ENCODE measurements at places on chromosomes 5 and 9.
A peak's percentile ranks its signal among the peaks of the same experiment; 100 is the strongest.

GRCh38 chr9:69757996-69758675 lies 1.7 kb downstream of the PTAR1 start:
- DNase-seq, result peak; percentile 13

DNA sequence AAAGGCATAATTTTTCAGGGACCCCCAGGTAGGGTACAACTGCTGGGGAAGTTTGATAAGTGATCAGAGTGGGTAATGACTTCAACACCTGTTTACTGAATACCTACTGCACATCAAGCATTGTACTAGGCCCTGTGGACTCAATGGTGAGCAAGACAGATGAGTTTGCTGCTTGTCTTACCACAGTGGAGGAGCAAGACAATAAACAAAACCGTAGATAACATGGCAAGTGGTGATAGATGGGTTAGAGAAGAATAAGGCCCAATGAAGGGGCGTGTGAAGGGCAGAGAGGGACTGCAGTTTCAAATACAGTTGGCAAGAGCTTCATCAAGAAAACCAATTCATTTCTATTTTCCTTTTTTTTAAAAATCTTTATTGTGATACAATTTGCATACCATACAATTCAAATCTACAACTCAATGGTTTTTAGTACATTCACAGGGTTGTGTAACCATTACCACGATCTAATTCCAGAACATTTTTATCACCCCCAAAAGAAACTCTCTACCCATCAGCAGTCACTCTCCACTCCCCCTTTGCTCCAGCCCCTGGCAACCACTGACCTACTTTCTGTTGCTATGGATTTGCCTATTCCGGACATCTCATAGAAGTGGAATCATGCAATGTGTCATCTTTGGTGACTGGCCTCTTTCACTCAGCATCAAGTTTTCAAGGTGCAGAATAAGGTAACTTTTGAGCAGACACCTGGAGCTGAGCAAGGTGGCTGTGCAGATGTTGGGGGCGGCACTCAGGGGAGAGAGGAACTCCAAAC lies 31.9 kb upstream of the HAND1 start:
- no peak for DNase-seq

GRCh38 chr9:128275198-128276007 lies at the start of gene GOLGA2:
Gene GOLGA2 (minus strand): TSS chr9:128276007. CDS start chr9:128275976, 31 bp downstream.
- peak; percentile 7 for DNase-seq

DNA sequence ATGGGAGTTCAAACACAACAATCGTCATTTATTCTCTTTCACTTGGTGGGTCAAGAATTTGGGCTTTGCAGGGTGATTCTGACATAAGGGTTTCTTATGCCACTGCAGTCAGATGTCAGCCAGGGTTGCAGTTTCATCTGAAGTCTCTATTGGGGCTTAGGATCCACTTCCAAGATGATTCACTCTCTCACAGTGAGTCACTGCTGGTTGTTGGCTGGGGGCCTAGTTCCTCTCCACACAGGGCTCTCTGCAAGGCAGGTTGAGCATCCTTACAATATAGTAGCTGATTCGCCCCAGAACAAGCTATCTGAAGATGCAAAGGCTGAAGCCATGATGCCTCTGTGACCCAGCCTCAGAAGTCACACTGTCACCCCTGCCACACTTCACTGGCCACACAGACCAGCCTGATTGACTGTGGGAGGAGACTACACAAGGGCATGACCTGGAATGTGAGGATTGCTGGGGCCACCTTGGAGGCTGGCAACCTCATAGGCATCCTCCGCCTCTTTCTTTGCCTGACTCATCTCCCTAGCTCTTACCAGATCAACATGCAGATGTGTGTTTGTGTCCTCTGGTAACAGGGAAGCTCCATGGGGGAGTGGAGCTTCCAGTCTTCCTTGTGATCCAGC lies 4.5 kb upstream of the CARD19 start:
- DNase-seq, result no peak

GRCh38 chr9:4206718-4207117 lies 93.2 kb downstream of the GLIS3 start:
- no peak for DNase-seq

DNA sequence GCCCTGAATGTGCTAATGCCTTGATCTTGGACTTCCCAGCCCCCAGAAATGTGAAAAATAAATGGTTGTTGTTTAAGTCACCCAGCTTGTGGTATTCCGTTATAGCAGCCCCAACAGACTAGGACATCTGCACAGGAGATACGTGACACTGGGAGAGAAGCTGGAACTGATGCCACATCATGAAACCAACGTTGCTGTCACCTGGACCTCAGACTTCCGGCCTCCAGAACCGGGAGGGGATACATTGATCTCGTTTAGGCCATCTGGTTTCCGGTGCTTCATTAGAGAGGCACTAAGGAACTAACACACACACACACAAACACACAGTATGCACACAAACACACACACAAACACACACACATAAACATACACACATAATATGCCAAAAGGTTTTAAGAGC lies 75.0 kb upstream of the ICE1 start:
- no peak for DNase-seq

DNA sequence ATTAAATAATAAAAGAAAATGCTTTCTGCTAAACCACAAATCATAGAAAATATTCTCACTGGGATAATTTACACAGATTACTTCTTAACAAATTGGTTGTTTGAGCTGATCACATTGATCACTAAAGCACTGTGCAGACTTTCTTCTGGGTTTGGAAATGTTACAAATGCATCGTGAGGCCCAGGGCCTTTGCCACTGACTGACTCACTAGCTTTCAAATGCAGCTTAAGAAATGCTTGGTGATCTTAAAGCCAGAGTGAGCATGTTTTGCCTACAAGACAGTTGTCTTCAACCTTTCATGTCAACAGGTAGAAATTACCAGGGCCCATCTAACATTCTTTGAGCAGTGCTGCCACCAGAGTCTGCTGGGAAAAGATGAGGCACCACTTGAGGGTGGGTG lies 252.3 kb upstream of the ADRA1B start:
- DNase-seq, result no peak

- no peak for DNase-seq
Measured at GRCh38 chr5:121378046-121378445, 473.6 kb upstream of the FTMT start.

GRCh38 chr5:88660947-88661805 lies 221.8 kb downstream of the MEF2C start:
- peak; percentile 95 for DNase-seq

DNA sequence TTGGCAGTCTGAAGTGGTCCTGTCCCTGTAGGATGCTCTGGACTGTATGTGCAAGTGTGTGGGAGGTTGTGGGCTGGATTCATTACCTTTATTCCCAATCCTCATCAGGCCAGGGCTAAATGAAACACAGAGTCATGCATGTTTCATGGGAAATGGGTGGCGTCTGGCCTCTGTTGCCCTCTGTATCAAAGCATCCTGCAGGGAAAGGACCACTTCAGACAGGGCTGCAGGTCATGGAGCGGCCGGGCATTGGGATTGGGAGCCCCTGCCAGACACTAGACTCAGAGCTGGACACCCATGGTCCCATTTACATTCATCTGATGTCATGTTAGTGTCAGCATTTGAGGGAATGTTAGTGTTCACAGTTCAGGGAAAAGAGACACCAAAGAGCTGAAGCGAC lies 53.8 kb downstream of the UBE2QL1 start:
- DNase-seq, result no peak

DNA sequence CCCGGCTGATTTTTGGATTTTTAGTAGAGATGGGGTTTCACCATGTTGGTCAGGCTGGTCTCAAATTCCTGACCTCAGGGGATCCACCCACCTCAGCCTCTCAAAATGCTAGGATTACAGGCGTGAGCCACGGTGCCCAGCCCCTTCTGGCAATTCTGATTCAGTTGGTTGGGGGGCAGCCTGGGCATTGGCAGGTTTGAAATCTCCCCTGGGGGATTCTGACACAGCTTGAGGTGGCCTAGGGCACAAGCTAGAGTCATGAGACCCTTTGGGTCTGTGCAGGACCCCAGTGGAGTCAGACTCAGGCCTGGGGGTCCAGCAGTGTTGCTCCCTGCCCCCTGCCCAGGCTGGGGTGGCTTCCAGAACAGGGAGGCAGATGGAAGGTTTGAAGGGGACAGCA lies 239.8 kb downstream of the PBX3 start:
- DNase-seq, result no peak

GRCh38 chr5:55042886-55043285 lies 18.8 kb downstream of the GZMK start:
- DNase-seq, result no peak

DNA sequence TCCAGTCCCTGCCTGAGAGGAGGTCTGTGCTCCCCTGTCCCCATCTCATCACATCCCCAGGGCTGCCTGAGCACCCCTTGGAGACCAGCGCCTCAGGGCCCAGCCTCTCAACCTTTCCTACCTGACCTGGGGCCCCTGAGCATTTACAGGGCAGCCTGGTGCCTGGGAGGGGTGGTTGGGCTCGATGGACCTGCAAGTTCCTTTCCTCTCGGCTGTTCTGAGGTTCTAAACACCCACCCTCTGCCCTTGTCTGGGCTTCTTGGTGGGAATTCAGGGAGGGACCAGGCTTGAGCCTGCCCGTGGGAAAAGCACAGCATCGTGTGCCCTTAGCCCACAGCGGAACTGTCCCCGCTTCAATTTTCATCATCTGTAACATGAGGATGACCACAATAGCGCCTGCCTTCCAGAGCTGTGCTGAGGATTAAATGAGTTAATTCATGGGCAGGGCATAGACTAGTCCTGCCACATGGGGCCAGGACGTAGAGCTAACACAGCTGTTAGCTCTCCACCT lies 91.0 kb upstream of the SH3PXD2B start:
- no peak for DNase-seq

DNA sequence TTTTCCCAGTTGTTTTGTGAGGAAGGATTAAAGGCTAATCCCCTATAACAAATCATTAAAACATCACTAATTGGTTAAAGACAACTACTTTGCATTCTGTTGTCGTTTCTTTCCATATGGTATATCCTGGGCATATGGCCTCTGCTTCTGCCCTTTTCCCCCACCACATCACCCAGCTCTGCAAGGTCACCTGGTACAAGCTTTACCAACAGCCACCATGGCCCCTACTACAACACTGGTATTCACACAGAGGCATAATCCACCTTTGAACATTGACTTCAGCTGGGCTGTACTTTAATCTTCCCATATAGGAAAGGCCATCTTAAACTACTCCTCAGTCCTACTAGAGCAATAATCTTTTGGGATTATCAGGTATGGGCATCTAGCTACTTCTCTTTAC lies 866.1 kb downstream of the TLE4 start:
- no peak for DNase-seq

- no peak for DNase-seq
Measured at GRCh38 chr5:151095341-151096000, 14.6 kb upstream of the TNIP1 start.

GRCh38 chr5:28249771-28250415 lies 1211.5 kb upstream of the CDH9 start:
- DNase-seq, result no peak

DNA sequence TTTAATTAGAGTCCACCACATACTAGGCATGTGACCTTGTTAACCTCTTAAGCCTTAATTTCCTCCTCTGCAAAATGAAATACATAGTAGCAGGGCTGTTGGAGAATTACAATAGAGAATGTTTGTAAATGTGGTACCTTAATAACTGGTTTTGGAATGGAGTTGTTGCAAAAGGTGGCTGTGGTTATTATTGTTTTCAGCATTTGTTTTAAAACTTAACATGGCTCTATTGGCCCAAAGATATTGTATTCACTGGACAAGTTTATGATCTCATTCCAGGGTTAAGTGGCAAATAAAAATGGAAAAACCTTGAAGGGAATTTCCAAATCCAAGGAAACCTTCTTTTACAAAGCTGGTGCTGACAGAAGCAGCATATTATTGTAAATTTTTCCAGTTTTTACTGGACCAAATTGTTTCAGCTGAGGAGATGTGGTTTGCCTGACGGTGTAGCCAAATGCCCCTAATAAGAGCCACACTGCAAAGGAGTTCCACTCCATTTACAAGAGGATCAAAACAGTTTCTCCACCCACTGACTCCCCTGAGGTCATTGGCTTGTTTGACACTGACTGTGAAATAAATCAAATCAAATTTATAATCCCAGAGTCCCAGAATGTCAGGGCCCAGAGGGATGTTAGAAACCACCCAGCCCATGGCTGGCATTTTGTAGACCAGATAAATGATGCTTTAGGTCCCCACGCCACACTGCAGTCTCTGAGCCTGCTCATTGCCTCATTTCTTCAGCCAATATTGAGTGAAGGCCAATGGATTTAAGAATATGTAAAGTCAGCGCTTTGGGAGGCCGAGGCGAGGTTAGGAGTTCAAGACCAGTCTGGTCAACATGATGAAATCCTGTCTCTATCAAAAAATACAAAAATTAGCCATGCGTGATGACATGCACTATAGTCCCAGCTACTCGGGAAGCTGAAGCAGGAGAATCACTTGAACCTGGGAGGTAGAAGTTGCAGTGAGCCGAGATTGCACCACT lies 45.2 kb downstream of the ADRA1B start:
- DNase-seq, result no peak

DNA sequence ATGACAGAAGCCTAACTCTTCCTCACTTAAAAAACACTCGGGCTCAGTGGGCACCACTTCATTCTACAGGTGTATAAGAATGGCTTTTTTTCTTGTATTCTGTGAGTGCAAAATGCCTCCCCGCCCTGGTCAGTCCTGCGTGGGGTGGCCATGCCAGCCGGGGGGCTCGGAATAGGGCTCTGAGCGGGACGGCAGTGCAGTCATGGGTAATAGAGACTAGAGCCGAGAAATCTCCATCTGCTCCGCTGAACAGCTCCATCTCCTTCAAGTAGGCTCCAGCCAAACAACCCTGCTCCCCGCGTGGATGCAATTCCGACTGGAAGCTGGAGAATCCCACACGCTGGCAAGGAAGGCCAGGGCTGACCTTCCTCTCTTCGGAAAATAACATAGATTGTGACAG lies 317.0 kb upstream of the IRX4 start:
- no peak for DNase-seq

DNA sequence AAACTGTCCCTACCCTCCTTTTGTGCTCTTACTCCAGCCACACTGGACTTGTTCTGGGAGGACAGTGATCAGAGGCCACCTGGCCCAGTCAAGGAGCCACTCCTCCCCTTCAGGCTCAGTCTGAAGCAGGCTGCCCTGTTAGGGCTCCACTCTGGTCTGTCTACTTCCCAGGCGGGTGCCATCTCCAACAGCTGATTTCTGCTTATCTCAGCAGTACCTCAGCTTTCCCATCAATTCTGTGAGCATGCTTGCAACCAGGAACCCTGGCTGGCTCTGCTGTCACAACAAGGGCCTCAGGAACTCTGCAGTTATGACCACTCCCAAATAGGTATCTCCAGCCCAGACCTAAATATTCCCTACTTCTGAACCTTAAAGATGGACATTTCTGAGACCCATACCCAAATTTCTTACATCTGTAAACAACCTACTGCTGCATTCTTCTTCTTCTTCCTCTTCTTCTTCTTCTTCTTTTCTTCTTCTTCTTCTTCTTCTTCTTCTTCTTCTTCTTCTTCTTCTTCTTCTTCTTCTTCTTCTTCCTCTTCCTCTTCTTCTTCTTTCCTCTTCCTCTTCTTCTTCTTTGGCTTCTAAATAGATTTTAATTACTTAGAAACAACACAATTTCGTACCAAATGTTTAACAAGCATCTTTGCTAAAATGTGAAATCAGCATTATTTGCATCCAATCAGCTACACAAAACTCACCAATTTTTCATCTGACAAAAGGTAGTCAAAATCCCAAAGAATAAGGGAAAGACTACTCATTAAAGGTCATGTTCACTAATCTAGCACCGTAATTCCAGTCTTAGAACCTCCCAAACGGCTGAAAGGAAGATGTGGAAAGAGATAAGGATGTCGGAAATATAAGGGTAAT lies 13.6 kb upstream of the SLC22A4 start:
- DNase-seq, result no peak
